ENCODE measurements at places on chromosomes 3 and 15.

GRCh38 chr15:51876169-51876568 is 46.7 kb downstream of the TMOD3 start:
- H3K27me3 ChIP-seq, result no peaks in the 10 kb centered on the region
- H3K36me3 ChIP-seq, result peaks cover 1% of the 10 kb centered on the region
- DNase-seq, result no peak

DNA sequence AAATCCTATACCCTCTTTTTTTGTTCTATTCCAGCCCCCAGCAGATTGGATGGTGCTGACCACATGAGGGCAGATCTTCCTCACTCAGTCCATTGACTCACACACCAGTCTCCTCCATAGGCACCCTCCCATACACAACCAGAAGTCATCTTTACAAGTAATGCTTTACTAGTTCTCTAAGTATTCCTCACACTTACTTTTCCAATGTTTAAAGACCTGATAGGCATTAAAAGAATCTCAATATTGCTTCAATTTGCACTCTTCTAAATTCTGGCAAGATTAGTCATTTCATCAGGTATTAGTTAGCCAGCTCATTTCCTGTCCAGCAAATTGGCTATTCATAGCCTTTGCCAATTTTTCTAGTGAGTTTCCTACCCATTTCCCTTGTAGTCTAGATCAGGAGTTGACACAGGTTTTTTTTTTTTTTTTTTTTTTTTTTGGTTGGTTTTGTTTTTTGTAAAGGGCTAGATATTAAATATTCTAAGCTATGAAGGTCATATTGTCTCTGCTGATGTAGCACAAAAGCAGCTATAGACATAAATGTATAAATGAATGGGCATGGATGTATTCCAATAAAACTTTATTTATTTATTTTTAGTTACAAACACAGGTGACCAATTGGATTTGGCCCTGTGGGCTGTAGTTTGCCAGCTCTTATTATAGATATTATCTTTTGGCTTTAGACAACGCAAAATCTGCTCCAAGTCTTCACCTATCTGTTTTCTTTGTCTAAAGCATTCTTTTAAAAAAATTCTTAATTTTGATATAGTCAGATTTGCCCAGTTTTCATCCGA is 76.1 kb downstream of the ABHD5 start:
- H3K27ac ChIP-seq, result peak overlapping the region; percentile 64
- no peaks in the 10 kb centered on the region for H3K36me3 ChIP-seq
- H3K4me3 ChIP-seq, result no peak overlapping the region
- no peaks in the 10 kb centered on the region for H3K27me3 ChIP-seq

DNA sequence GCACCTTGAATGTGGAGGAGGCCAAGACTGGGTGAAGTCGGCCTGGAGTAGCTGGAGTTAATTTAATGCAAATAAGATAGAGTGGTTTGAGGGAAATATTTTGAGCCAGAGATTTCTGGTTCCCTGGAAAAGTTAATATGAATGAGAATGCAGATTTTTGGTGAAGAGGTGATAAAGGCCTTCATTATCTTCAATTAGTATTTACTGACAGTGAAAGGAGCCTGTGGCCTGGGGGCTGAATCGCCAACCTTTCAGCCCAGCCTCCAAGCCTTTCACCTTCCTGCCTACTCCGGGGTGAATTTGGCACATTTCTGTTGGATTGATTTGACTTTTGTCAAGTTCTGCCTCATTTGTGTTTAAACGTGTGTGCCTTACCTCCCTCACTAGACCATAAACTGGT is 147.8 kb downstream of the SOX2 start:
- H3K27ac ChIP-seq, result no peak overlapping the region
- H3K4me3 ChIP-seq, result no peak overlapping the region
- no peaks in the 10 kb centered on the region for H3K36me3 ChIP-seq

DNA sequence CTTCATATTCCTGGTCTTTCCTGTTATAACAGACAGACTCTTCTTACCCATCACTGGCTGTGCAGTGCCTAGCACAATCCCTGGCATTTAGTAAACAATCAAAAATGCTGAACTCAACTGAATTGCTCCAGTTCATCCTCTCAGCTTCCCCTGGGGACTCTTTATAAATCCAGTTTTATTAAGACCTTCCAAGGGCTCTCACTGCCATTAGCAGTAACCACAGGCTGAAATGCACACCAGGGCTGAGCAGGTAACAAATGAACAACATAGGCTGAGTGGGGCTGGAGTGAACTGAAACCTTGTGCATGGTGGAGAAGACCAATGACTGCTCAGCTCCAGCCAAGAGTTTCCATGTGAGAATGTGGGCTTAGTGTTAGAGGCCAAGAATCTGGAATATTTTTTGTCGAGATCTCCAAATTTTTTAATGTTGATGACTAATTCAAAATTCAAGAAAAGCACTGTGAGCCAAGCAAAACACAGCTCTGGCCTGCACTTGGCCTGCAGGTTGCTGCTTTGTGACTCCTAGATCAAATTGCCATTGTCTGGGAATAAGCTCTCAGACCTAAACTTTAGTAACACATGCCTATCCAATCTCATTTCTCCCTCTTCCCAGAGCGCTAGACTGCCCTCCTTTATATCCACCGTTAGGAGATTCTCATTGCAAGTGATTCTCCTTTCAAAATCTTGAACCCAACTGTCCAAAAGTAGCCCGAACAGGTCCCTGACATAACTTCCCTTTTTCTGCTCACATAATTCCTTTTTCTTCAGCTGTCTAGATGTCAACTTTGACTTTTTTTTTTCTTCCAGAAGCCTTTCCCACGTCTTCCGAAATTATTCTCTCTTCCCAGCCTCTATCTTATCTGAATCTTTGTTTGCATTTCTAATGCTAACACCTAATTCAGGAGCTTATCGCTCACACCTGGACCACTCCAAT is 7.4 kb downstream of the SQOR start:
- H3K27ac ChIP-seq, result peak overlapping the region; percentile 85
- H3K4me3 ChIP-seq, result peak overlapping the region; percentile 13
- peaks cover 45% of the 10 kb centered on the region for H3K4me1 ChIP-seq

- H3K4me3 ChIP-seq, result no peak overlapping the region
- no peak for DNase-seq
- H3K36me3 ChIP-seq, result no peaks in the 10 kb centered on the region
- H3K27ac ChIP-seq, result no peak overlapping the region
Measured at GRCh38 chr3:128693696-128694095, 32.3 kb upstream of the RAB7A start.

DNA sequence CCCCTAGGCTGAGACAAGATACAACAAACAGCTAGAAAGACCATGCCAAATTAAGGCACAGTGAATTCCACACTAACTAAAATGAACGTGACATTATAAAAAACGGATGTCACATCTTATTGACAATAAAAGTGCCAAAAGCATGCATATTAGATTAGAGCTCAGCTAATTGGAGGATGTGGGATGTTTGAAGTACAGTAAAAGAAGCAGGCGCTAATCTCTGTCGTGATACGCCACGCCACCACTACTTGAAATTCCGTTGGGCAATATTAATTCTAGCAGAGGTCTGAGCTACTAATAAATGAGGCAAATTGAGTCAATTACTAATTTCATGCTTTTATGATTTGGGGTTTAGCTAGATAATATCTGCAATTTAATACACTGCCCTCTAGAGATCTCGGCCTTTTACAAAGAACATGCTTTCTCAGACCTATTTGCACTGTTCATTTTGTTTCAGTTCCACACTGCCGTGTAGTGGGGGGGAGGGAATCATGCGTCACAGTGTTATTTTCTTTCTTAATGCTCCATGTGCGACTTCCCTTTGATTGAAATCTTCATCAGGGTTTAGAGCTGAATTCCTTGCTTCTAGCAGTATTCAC is 52.9 kb upstream of the ROBO2 start:
- no peak for DNase-seq
- H3K4me3 ChIP-seq, result no peak overlapping the region
- H3K27me3 ChIP-seq, result no peaks in the 10 kb centered on the region
- H3K27ac ChIP-seq, result no peak overlapping the region

DNA sequence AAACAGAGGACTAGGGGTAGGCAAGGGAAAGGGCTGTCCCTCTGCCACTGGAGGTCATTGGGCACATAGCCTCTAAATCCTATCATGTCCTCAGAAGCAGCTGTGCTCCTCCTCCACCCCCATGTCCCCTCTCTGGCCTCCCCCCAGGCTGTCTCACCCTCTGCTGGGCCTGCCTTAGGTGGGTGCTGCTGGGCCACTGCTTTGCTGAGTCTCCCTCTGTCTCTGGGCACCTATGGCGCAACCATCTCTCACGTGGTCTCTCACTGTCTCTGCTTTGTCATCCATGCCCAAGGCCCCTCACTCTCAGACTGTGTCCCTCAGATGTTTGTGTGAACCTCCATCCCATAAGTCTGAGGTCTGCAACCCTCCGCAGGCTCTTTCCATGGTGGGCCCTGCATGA is 35.0 kb upstream of the IQCF6 start:
- no peak overlapping the region for H3K4me3 ChIP-seq
- DNase-seq, result no peak
- H3K27ac ChIP-seq, result no peak overlapping the region
- no peaks in the 10 kb centered on the region for H3K27me3 ChIP-seq
- no peaks in the 10 kb centered on the region for H3K36me3 ChIP-seq

DNA sequence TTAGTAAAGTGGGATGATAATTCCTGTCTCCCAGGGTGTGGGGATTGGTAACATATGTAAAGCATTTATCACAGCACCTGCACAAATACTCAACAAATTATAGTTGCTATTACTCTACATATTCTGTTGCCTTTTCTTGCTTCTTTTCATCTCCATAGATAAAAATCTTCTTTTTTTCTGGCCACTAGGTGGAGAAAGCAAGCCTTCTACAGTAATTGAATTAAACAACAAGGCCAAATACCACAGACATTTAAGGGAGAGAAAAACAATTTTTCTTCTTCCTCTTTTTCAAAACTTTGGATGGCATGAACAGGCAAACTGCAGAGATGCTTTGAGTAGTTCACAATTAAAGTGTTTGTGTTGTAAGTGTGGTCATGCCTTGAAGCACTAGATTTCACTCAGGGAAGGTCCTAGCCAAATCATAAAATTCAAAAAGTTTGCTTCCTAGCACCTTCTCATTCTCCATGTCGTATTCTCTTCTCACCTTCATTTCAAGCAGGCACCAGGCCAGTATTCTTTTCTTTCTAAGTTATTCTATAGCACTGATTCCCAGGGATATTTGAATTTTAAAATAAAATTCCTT is 493.4 kb upstream of the TGFBR2 start:
- no peaks in the 10 kb centered on the region for H3K4me1 ChIP-seq
- peak; percentile 76 for DNase-seq
- H3K4me3 ChIP-seq, result no peak overlapping the region
- H3K36me3 ChIP-seq, result no peaks in the 10 kb centered on the region

DNA sequence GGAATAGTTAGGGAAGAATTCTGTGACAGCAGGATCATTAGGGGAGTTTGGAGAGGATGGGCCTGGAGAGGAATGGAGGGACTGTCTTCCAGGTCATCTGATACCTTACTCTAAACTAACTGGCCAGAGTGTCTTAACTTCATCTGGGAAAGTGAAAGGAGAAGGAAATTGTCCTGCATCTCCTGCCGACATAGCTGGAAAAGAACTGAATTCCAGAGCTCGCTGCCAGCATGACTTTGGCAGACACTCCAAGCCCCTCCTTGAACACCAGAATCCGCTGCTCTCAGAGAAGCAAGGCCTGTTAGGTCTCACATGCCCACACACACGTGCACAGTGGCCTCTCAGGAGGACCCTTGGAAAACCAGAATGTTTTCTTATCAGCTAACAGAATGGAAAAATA is 10.5 kb downstream of the ABI3BP start:
- H3K27ac ChIP-seq, result no peak overlapping the region
- DNase-seq, result peak; percentile 58
- H3K4me3 ChIP-seq, result no peak overlapping the region
- no peaks in the 10 kb centered on the region for H3K27me3 ChIP-seq

DNA sequence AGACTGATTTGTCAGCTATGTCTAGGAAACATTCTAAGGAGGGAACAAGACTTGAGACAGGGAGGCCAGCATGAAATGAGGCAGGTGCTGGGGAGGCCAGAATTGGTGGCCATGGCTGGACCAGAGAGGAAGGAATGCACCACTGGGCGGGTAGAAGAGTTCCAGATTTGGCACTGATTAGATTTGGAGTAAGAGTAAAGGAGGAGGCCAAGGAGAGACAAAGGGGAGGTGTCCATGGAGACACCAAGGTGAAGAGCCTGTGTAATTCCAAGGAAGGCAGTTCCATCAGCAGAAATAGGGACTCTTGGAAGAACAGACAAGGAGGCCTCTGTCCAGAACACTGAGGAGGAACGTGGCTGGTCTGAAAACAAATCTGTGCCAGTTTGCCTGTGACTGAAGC is 1.8 kb downstream of the ARNT2 start:
- DNase-seq, result no peak
- H3K4me1 ChIP-seq, result no peaks in the 10 kb centered on the region
- H3K27ac ChIP-seq, result no peak overlapping the region
- H3K27me3 ChIP-seq, result peaks cover 7% of the 10 kb centered on the region
- no peaks in the 10 kb centered on the region for H3K36me3 ChIP-seq
- no peak overlapping the region for H3K4me3 ChIP-seq
